ENCODE measurements at places on chromosomes 1 and 21.

DNA sequence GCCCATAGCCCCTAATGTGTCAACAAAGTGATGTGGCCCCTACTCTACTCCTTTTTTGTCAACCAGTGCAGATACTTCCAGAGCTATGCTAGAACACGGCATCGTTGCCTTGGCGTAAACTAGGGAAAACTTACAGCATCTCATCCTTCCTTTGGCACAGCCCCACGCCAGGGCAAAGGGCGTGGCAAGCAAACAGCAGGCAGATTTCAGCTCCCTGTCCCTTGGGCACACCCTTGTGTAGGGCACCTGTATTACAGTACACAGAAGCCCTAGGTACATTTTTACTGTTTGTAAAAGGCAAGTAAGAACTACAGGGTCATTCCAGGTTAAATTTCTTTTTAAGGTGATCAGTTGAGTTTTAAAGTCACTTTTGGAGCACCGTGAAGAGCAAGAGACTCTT lies 29.3 kb downstream of the PRDX6 start:
- peak; percentile 10 for DNase-seq

- DNase-seq: no peak
Measured at GRCh38 chr21:45836694-45837670, 144.6 kb upstream of the COL6A1 start.

DNA sequence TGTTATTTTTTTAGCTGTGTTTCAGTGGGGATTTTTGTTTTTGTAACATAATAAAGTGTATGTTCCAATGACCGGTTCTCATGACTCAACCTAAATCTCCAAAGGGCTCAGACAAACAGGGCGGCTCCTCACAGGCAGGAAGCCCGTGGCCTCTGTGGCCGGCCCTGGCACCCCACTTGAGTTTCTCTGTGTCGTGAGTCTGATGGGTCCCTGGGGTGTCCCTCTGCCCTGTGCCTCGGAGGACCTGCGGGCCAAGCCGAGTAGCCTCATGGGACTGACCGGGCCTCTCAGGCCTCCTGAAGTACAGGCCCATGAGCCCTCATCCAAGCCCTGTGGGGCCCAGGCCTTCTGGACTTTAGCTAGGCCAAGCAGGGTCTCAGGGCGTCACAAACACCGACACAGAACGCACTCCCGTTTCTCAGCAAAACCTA lies 16.1 kb upstream of the CCDC27 start:
- DNase-seq: no peak

- no peak for DNase-seq
Measured at GRCh38 chr1:247210062-247210375, 38.2 kb upstream of the ZNF124 start.

DNA sequence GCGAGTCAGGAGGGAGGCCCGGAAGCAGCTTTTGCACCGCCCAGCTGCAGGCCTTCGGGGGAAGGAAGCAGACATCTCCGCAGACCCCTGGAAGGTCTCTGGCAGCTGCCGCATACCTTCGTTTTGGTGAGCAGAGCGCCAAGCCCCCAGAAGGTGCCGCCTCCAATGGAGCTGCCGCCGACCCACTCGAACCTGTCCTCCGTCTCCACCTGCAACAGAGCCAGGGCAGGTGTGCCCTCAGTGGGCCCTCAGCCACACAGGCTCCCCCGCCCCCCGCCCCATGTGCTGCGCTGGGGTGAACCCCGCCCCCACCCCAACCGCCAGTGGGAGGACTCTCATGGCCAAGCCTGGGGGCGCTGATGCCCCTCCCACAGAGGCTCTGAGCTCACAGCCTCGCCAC lies 6.2 kb downstream of the PANK4 start:
- DNase-seq: no peak

DNA sequence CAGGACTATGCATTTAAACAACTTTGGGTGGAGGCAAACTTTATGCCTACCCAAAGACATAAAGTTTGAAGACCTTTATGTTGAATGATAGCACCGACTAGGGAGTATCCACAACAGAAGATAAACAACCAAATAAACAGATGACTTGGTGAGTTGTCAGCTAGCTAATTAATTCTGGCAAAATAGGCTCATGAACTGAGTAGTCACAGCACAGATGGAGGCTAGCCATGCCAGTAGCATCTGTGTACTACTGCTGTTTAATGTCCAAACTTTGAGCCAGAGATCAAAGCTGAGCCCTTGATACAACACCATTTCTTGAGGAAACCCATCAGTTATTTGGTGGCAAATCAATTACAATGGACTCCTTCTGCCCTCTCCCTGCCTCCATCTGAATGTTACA lies 40.3 kb upstream of the CCDC190 start:
- DNase-seq: no peak

DNA sequence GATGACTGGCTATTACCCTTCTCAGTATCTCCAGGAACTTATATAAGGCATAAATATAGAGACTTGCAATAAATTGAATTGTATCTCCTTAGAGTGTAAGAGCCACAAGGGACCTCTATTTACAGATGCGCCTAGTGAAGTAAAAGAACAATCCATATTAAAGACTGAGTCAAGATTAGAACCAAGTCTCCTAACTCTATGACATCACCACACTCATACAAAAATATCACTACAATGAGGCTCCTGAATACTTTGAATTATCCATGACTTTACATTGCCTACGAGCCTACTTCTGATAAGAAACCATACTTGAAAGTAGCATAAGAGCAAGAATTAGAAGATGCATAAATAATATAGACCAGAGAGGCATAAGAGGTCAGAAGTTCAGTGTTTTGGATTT lies 18.8 kb downstream of the DPYD start:
- DNase-seq: no peak

DNA sequence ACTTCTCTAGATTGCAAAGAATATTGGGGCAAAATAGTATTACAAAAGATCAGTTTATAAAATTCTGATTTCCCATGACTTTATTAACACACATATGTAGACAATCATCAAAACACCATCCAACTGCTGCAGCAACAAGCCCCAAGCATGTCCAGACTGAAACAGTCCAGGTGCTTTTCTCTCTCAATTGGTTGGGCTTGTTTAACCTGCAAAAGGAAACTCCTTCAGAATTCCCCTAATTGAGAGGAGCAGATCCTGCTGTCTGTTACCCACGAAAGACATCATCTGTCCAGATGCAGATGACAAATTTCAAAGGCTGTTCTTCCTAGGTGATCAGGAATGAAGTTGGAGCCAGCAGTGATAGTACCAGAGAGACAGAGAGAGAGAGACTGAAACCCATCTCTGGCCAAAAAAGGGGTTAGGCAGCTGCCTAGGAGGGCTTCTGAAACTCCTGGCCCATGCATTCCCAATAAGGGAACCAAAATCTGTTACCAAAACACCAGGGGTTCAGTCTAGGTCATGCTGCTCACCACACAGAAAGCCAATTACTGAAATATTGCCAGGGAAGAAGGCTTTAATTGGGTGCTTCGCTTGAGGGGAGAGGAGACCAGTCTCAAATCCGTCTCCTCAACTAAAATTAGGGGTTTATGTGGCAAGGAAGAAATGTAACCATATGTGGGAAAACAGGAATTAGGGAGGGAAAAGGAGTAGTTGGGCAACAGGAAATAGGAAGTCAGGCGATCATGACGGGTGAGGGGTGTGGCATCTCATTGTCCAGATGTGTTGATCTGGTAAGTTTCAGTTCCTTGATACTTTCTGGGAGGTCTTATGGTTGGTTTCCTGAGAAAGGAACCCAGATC lies 34.7 kb upstream of the RGL1 start:
- DNase-seq: no peak

- peak; percentile 46 for DNase-seq
Measured at GRCh38 chr1:90723590-90724108, 6.5 kb upstream of the BARHL2 start.

- DNase-seq: no peak
Measured at GRCh38 chr1:212167098-212167497, 118.1 kb upstream of the PPP2R5A start.

- DNase-seq: no peak
Measured at GRCh38 chr1:94440088-94440487, 21.9 kb downstream of the ABCD3 start.

- DNase-seq: no peak
Measured at GRCh38 chr1:58220836-58221472, 325.6 kb downstream of the OMA1 start.

- DNase-seq: no peak
Measured at GRCh38 chr1:1941211-1941841, 22.2 kb upstream of the TMEM52 start.

DNA sequence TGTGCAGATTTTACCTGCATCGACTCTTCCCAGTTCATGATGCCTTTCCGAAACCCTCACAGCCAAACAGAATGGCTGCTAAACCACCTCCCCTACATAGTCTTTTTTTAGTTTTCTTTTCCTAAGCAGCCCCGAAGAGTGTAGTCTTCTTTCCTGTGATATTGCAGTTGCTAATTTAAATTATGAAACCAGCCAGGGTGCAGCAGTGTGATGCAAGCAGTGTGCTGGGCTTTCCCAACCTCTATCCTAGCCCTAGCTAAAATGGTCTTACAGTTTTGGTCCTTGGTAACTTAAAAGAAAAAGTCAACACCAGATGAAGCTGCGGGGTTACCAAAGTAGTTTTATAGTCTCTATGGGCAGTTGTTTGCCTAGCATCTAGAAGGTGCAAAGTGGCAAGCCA lies 82.0 kb upstream of the GCLM start:
- DNase-seq: no peak
